Pons (tissue), 1 donor: ENCODE measurements at places on chromosomes 12 and 14.

- DNase-seq, result peak; percentile 68
Measured at GRCh38 chr14:92704036-92704804, 44.2 kb downstream of the LGMN start.

GRCh38 chr12:71566655-71567054 lies 97.0 kb downstream of the ZFC3H1 start:
- DNase-seq, result no peak

DNA sequence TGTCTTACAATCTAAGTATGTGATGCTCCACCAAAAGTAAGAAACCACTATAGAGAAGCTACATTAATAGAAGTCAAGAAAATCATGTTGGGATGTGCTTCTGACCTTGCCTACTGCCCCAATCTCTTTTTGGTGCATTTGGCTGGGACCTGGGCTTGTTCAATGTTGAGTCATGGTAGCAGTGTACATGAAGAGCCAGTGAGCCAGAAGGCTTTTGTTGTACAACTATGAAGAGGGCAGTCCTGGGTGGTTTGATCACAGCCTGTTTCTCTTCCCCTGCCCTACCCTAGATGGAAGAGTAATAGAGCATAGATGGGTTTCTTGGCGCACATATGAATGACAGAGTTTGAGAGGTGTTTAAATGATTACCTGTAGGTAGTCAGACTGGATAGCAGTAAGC lies 56.4 kb downstream of the UBR7 start:
- DNase-seq, result no peak

GRCh38 chr12:52395761-52396434 lies 10.2 kb downstream of the KRT82 start:
- DNase-seq, result no peak

GRCh38 chr14:85963486-85963885 lies 433.5 kb downstream of the FLRT2 start:
- DNase-seq, result no peak

DNA sequence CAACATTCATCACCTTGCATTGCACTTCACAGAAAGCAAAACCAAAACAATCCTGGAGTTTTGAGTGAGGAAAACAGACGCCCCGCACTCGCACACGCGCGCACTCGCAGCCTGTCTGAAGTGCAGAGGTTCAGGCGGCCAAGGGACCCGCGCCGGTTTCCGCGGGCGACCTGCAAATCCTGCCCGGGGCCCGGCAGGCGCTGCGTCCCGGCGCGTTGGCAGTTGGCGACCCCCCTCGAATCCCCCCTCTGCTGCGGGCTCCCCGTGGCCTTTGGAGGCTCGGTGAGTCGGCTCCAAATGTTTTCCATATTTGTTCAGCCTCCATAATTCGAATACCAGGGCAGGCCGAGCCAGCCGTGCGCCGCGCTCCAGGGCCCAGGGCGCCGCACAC lies at the start of gene SSPN:
SSPN (plus strand) TSS at position 324 of the 391 bp plus-strand sequence. CDS start 100 bp downstream, outside the sequence.
- DNase-seq, result peak; percentile 58

- no peak for DNase-seq
Measured at GRCh38 chr12:9902539-9903228, 21.4 kb downstream of the KLRF2 start.

DNA sequence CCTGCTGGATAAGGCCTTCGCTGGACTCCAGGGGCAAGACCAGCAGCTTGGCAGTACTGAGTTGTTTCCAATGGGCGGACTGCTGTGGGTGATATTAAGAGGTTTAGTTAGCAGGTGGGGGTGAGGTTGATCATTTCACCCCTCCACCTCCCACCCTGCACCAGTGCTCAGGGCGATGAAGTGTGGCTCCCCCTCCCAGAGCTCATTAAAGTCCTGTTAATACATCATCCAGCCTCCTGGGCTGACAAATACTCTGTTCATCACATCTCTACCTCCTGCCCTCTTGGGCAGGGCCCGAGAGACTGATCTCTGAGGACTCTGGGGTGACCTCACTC lies 2.4 kb upstream of the FIGNL2 start:
- DNase-seq, result no peak

DNA sequence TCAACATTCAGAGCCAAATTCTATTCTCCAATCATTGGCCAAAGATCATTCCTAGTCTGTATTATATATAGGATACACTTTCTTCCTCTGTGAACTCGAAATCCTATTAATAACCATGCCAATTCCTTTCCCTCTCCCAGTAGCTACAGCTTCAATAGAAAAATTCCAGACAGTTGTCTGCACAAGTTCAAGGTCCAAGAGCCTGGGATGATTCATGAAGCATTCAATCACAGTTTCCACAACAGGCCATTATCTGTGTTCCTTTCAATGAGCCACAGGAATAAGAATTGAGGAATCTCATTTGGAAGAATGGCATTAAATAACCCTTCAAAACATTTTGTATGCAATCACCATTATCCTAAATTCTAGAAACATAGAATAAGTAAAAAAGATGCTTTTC lies 437.4 kb downstream of the RMST start:
- DNase-seq, result no peak

GRCh38 chr14:81691931-81692330 lies 158.3 kb upstream of the SEL1L start:
- DNase-seq, result no peak

GRCh38 chr12:87137220-87137619 lies 881.0 kb upstream of the MGAT4C start:
- DNase-seq, result no peak

DNA sequence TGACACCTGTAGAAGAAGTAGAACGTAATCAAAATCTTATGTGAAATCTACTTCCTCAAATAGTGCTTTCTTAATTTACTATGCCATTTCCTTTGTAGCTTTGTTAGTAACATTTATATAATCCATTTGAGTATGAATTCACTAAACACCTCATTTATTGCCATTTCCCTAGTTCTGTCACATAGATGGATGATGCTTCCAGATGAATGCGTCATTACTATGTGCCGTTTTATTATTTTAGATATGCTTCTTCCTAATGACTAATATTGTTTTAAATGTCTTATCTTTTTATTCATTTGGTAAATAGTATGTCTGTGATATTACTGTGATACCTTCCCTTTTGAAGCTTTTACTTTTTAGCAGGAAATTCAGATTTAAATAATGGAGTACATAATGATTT lies 14.4 kb downstream of the FRMD6 start:
- no peak for DNase-seq

- DNase-seq, result no peak
Measured at GRCh38 chr12:104747955-104748354, 210.1 kb downstream of the SLC41A2 start.

GRCh38 chr12:45785315-45785714 lies 55.8 kb downstream of the ARID2 start:
- DNase-seq, result no peak

DNA sequence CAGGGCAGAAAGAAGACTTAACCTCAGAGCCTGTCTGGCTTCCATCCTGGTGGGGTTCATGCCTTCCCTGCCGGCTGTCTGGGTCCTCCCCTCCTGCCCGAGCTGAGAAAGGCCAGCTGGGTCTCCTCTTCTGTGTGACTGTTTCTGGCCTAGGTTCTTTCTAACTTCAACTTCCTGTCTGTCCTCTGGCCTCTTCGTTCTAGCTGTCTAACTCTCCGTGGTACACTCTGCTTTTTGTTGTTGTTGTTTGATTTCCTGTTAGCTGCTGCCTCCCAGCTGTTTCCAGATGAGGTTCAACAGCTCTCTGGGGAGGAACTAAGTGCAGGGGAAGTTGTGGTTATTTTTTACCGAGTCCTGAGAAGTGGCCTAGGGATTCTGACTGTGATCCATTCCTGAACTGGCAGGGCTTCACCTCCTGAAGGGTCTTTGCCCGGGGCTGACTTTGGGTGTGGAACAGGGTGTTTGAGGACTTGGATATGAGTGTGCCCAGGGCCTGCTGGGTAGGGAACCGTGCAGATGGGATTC lies 3.2 kb downstream of the MLXIP start:
- peak; percentile 75 for DNase-seq

DNA sequence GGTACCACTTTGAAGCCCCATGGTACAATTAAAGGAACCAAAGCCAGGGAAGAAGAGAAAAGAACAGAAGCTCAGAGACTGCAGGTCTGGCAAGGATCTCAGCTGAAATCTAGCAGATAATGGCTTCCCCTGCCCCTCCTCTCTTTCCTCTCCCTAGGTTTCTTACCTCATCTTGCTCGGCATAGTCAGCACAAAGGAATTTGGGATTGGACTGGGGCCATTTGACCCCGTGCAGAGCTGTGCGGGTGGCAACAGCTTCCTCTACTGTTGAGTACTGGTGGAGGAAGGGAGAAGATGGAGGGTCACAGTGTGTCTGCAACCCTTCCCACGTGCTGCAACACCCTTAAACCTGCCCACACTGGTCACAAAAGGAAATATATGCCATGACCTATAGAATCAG lies 4.7 kb upstream of the CDH24 start:
- no peak for DNase-seq

- no peak for DNase-seq
Measured at GRCh38 chr12:98791406-98791805, 146.3 kb downstream of the APAF1 start.

- DNase-seq, result peak; percentile 24
Measured at GRCh38 chr12:67161322-67161918, 107.7 kb upstream of the CAND1 start.

DNA sequence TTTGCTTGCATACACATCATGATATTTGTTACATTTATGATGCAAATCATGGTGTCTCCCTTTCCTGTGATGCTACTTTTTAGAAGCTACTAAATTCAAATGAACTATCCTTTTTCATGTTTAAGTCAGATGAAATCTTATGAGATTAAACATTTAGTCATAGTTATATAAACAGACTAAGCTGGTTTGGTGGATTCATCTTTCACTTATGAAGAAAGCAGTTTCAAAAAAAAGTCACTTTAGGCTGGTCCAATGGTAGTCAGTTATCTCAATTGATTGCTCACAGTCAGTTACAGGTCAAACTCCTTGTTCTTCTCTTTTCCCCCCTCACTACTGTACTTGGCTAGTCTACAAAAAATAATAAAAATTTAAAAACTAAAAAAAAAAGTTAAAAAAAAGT lies 19.7 kb downstream of the SYCP3 start:
- DNase-seq, result no peak

- no peak for DNase-seq
Measured at GRCh38 chr14:30771595-30771994, 102.8 kb upstream of the COCH start.

DNA sequence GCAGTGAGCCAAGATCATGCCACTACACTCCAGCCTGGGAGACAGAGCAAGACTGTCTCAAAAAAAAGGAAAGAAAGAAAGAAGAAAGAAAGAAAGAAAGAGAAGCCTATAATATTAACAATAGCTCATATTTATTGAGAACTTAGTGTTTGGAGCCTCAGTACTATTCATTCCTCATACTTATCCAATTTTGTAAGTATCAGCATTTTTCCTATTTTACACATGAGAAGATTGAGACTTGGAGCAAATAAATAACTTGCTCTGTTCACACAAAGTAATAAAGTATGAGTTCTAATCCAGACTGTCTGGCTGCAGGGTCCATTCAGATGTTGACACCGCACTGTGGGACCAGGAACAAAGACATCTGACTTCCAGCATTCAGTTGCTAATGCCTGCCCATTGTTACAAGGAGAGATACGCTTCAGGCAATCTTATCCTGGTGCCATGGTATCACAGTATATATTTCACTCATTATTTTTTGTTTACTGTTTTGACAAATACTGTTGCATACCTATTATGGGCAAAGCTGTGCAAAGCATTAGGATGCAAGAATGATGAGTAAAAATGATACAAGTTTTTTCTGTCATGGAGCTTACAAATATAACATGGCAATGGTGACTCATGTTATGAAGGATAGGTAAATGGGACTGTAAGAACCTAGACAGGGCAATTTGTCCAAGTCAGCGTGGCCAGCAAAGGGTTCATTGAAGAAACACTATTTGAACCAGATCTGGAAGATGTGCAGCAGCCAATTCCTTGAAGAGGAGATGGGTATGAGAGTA lies 21.4 kb upstream of the TMTC2 start:
- DNase-seq, result no peak

DNA sequence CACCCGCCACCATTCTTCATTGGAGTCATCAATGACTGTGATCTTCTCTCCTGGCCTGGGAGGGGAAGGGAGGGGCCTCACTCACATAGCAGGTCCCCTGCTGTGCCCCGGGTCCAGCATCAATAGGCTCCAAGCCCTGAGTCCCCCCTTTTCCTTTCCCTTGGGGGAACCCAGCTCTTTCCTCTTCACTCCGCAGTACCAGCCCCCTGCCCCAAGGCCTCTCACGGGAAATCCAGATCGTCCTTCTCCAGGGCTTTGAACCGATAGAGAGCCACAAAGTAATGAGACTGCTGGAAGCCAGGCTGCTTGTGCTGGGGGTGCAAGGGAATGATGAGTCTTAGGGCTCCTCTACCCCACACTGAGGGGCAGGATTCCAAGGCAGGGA lies 6.7 kb downstream of the STAC3 start:
- DNase-seq, result no peak

DNA sequence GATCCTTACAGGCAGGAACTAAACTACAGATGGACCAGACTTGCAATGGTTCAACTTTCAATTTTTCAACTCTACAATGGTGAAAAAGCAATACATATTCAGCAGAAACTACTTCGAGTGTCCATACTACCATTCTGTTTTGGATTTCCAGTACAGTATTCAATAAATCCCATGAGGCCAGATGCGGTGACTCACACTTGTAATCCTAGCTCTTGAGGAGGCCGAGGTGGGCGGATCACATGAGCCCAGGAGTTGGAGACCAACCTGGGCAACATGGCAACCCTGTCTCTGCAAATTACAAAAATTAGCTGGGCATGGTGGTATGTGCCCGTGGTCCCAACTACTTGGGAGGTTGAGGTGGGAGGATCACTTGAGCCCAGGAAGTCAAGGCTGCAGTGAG lies 336.1 kb downstream of the MED13L start:
- no peak for DNase-seq

- DNase-seq, result peak; percentile 45
Measured at GRCh38 chr14:37232907-37233481, 35.3 kb downstream of the MIPOL1 start.

DNA sequence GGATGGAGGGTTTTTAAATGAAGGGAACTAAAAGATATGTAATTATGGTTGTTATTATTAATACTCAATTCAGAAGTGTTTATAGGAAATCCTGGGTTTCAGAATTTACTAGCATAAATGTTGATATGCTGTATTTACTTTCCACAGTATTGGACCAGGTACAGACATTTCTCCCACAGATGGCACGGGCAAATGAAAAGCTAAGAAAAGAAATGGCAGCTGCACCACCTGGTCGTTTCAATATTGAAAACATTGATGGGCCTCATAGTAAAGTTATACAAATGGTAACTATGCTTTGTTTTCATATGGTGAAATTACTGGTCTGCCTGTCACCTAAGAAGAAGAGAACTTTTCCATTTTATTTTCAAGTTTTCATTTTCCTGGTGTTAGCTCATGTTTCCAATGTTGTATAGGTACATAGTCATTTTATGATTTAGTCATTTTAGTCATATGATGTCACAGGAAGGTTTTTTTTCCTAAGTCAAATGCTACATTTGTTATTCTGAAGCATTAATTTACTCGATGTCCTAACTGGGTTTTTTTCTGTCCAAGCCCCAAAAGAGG lies 5.5 kb downstream of the NOPCHAP1 start:
- no peak for DNase-seq

- no peak for DNase-seq
Measured at GRCh38 chr12:1633459-1633858, 4.4 kb downstream of the WNT5B start.

GRCh38 chr12:97182769-97183168 lies 275.7 kb downstream of the NEDD1 start:
- no peak for DNase-seq
